ENCODE measurements at places on chromosomes 16 and 17. TPM values are rescaled to one million over a fixed set of nuclear protein-coding genes. Genes with fewer than 3 reads are reported as not detected.
A peak's percentile ranks its signal among the peaks of the same experiment; 100 is the strongest.

Gene TNFSF13
- 1.5 TPM for total RNA-seq

GRCh38 chr17:29565643-29566472 lies 979 bp downstream of the ABHD15 start:
- no peak for DNase-seq

- peak; percentile 25 for DNase-seq
Observed at GRCh38 chr16:3131755-3132377, 3.0 kb upstream of the ZNF213 start.

Gene SLC38A7
- 30.1 TPM for total RNA-seq

Gene SLC47A1
- 0.26 TPM for total RNA-seq

- no peak for DNase-seq
Observed at GRCh38 chr16:50709061-50709684, 15.8 kb downstream of the NOD2 start.

DNA sequence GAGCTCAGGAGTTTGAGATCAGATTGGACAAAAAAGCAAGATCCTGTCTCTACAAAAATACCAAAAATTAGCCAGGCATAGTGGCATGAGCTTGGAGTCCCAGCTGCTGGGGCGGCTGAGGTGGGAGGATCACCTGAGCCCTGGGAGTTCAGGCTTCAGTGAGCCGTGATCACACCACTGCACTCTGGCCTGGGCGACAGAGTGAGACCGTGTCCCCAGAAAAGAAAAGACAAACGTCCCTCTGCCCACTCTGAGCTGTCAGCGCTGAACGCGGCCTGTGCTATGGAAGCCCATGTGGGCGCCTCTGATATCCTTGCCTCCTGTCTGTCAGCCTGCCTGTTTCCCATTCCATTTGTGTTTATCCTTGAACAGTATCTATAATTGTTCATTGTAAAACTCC lies 50.7 kb downstream of the FOXK2 start:
- DNase-seq, result no peak

GRCh38 chr16:61581417-61582046 lies 454.7 kb downstream of the CDH8 start:
- no peak for DNase-seq

- DNase-seq, result no peak
Observed at GRCh38 chr17:74390680-74391653, 23.7 kb downstream of the GPR142 start.
